RWPE2 (cell line): ENCODE measurements at places on chromosomes 16 and 17.

- H3K36me3 ChIP-seq: peaks cover 22% of the 10 kb centered on the region
- no peaks in the 10 kb centered on the region for H3K27me3 ChIP-seq
- H3K4me3 ChIP-seq: no peak overlapping the region
- DNase-seq: no peak
- peak overlapping the region; percentile 67 for H3K27ac ChIP-seq
Observed at GRCh38 chr17:43531955-43532354, 14.2 kb downstream of the ETV4 start.

GRCh38 chr17:80729761-80730160 is 185.1 kb downstream of the RPTOR start:
- no peaks in the 10 kb centered on the region for H3K27me3 ChIP-seq
- H3K4me1 ChIP-seq: peaks cover 11% of the 10 kb centered on the region
- no peak overlapping the region for H3K4me3 ChIP-seq
- peaks cover 14% of the 10 kb centered on the region for H3K36me3 ChIP-seq
- DNase-seq: no peak
- H3K27ac ChIP-seq: no peak overlapping the region

DNA sequence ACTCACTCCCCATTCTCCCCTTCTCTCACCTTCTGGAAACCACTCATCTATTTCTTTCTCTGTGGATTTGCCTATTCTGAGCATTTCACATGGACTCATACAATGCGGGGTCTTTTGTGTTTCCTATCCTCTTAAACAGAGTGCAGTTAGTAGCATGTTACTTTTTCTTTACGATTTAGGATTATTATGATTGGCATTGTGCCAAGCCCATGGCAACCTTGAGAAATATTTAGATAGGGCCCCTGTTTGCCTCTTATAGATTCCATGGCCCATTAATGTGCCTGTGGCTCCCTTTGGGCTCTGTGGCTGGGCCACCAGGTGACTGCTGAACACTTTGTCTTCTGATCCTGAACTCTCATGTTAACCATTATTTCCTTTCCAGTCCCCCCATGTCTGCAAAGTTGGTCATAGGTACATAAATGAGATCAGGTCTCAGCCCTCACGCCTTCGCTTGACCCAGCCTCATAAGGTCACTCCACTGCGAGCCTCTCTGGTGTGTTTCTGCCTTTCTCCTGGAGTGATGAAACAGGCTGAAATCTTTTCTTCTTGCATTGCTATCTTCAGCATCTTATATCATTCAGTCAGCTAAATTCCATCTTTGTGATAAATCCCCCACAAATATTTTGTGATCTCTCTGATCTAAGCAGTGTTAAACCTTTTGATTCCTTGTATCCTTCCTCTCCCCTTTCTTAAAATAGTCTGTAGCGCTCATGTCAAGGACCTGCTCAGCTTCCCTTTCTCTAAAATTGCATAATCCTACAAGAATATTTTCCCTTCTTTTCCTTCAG is 44.0 kb downstream of the MYH3 start:
- DNase-seq: no peak
- H3K4me3 ChIP-seq: no peak overlapping the region
- no peaks in the 10 kb centered on the region for H3K36me3 ChIP-seq

GRCh38 chr17:50949989-50950877 is 84.1 kb upstream of the TOB1 start:
- peak overlapping the region; percentile 75 for H3K27ac ChIP-seq
- DNase-seq: peak; percentile 94
- no peak overlapping the region for H3K4me3 ChIP-seq

DNA sequence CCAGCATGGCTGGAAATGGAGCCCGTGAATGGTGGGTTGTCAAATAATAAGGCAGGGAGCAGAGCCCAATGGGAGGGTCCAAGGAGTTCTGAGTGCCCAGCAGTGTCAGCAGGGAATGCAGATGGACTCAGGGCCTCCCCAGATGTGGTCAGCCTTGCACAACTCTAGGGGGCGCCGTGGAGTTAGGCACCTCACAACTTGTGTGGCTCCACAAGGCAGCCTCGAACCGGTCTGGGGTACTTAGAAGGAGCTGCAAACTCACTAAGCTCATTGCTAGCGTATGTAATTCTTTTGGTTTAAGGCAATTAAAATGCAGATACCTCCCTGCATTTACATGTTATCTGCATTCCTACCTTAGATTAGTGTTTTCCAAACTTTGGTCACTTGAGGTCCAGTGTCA is 18.1 kb downstream of the IRF8 start:
- no peak for DNase-seq
- no peak overlapping the region for H3K4me3 ChIP-seq
- no peaks in the 10 kb centered on the region for H3K36me3 ChIP-seq
- H3K27me3 ChIP-seq: no peaks in the 10 kb centered on the region
- peaks cover 8% of the 10 kb centered on the region for H3K4me1 ChIP-seq
- no peak overlapping the region for H3K27ac ChIP-seq

DNA sequence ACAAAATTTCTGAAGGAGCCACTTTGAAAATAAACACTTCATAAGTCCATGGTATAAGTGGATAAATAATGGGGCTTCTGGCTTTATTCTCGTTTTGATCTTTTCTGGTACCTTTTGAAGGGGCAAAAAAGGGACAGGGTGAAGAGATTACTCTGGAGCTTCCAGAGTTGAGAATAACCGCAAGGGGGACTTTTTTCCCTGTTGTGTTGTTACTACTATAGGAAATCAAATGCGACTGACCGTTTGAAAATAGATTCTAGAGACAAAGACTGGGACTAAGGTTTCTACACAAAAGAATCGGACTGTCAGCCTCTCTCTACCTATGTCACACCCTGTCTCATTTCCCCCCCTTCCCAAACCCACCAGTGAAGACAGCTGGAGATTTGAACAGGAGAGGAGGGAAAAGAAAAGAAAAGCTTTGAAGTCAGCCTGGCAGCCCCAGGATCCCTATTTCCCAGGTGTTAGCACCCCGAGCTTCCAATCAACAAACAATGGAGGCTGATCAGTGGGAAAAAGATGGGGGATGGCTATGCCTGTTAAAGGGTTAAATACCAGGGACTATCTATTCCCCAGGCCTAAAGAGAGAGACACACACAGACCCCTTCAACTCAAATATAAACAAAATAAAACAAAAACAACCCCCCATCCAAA is 8.4 kb downstream of the HOXB4 start:
- no peak overlapping the region for H3K4me3 ChIP-seq
- H3K27ac ChIP-seq: no peak overlapping the region
- DNase-seq: no peak
- no peaks in the 10 kb centered on the region for H3K27me3 ChIP-seq

GRCh38 chr17:76529224-76530094 is 8.1 kb downstream of the CYGB start:
- H3K4me3 ChIP-seq: no peak overlapping the region
- peak overlapping the region; percentile 89 for H3K27ac ChIP-seq
- H3K36me3 ChIP-seq: peaks cover 12% of the 10 kb centered on the region; the same call in 1 of the 2 replicates
- DNase-seq: no peak
- peaks cover 65% of the 10 kb centered on the region for H3K4me1 ChIP-seq
- H3K27me3 ChIP-seq: no peaks in the 10 kb centered on the region

- H3K27me3 ChIP-seq: no peaks in the 10 kb centered on the region
- H3K27ac ChIP-seq: no peak overlapping the region
- H3K4me3 ChIP-seq: no peak overlapping the region
- no peaks in the 10 kb centered on the region for H3K4me1 ChIP-seq
- DNase-seq: no peak
- no peaks in the 10 kb centered on the region for H3K36me3 ChIP-seq
Observed at GRCh38 chr17:57203040-57203439, 53.3 kb upstream of the MSI2 start.

GRCh38 chr17:15271741-15272140 is 6.6 kb upstream of the PMP22 start:
- H3K27ac ChIP-seq: no peak overlapping the region
- H3K4me1 ChIP-seq: peaks cover 3% of the 10 kb centered on the region
- DNase-seq: no peak
- H3K4me3 ChIP-seq: no peak overlapping the region
- peaks cover 9% of the 10 kb centered on the region for H3K27me3 ChIP-seq
- H3K36me3 ChIP-seq: no peaks in the 10 kb centered on the region

- no peaks in the 10 kb centered on the region for H3K36me3 ChIP-seq
- DNase-seq: no peak
- no peaks in the 10 kb centered on the region for H3K27me3 ChIP-seq
- no peak overlapping the region for H3K4me3 ChIP-seq
Observed at GRCh38 chr16:55120826-55121225, 190.2 kb downstream of the IRX5 start.
